ENCODE measurements at places on chromosomes 2 and 18.

- DNase-seq: no peak
Observed at GRCh38 chr18:50310080-50310479, 22.6 kb upstream of the CXXC1 start.

- no peak for DNase-seq
Observed at GRCh38 chr2:14565666-14566065, 66.9 kb upstream of the LRATD1 start.

- DNase-seq: no peak
Observed at GRCh38 chr2:174614261-174614660, 16.7 kb upstream of the WIPF1 start.

GRCh38 chr2:9370746-9371145, 52.6 kb downstream of the ITGB1BP1 start:
- DNase-seq: no peak

DNA sequence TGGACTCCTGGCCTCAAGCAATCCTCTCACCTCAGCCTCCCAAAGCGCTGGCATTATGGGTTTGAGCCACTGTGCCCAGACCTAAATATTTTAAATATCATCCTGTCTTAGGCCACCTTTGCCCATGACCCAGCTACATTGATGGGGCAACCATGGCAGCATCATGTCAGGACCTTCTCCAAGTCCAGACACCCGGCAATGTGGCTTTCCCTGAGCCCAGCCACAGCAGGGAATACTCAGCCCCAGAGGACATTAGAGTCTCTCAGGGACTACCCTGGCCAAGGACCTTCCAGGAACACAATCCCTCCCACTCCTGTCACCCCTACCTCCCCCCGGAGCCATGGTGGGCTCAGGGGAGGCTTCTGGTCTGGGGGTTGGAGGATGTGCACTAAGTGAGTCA, 72.8 kb downstream of the SMAD7 start:
- no peak for DNase-seq
